ENCODE measurements at places on chromosomes 2 and 18.

DNA sequence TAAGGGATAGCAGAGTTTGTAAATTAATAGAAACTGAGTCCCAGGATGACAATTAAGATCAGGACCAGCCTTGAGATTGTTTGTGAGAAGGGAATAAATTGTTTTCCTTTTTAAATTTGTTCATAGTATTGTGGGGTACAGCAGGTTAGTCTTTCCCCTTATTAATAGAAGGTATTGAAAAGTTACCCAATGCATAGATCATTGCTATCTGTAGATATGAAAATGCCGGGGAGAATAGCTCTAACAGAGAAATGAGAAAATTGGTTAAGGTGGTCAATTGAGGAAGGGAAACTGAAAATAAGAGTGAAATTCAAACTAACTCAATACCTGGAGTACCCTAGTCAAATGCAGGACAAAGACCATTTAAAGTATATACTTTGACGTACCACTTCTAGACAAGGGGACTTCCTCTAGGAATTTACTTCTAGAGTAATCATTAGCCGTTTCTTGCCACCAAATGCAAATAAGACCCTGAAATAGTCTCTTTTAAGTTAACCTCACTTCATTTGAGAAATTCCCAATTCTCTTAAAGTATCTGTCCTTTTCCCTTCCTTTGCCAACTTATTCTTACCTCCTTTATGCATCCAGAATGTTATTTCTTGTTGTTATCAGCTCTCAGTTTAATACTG is 1224.4 kb upstream of the LRRTM1 start:
- DNase-seq, result no peak

- DNase-seq, result no peak
Measured at GRCh38 chr18:77133835-77134496, 1.4 kb upstream of the MBP start.

GRCh38 chr2:35526741-35527140 is 828.8 kb upstream of the CRIM1 start:
- DNase-seq, result no peak

DNA sequence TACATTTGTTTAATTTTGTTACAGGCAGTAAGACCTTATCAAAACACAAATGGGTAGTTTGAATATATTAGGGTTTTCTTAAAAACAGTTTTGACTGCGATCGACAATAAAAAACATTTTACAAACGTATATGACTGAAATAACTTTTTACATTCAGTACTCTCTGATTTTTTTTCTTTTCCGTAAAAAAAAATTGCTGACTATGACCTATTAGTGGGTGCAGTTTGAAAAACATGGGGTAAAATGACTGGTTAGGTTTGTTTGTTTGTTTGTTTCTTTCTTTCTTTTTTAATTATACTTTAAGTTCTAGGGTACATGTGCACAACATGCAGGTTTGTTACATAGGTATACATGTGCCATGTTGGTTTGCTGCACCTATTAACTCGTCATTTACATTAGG is 36.9 kb downstream of the EPC2 start:
- no peak for DNase-seq

DNA sequence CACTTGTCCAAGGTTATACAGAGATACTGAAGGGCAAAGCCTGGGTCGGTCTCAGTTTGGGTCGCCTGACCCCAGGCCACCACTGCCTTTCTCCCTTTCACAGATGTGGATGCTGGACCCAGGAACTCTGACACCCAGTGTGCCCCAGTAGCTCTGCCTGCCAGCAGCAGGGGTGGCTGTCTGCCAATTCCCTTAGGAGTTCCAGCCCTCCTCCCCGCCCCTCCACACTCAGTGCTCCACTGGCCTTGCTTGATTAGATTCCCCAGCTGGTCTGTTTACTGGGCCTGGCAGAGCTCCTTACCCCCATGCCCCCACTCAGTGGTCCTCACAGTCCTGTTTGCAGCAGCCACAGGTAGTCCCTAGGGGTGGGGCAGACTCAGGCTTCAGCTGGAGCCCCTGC is 75.5 kb downstream of the NPAS2 start:
- DNase-seq, result no peak

DNA sequence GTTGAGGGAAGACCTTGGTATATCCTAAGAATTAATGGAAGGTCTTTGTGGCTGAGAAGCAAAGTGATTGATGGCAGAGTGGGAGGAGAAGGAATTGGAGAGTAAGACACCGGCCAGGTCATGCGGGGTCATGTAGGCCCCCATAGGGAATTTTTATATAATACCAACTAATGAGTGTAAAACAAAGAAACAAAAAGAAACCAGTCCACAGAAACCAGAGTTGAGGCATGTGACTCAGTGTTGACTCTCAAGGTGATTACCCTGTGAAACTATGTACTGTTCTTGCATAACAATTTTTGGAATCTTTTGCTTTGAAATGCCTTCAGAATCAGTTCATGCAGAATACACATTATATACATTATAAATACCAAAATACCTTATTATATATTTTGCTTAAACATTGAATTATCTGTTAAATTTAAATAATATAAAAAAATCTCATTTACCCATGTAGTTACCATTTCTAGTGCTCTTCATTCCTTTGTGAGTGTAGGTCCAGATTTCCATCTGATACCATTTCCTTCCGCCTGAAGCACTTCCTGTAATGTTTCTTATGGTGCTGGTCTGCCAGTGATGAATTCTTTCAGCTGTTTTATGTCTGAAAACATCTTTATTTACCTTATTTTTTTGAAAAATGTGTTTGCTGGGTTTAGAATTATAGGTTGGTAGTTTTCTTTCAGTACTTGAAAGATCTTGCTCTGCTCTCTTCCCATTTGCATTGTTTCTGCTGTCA is 8.6 kb downstream of the CLIP4 start:
- DNase-seq, result no peak
